ENCODE measurements at places on chromosomes 12 and 14.

- no peak for DNase-seq
Observed at GRCh38 chr14:96162741-96163140, 41.9 kb upstream of the BDKRB2 start.

DNA sequence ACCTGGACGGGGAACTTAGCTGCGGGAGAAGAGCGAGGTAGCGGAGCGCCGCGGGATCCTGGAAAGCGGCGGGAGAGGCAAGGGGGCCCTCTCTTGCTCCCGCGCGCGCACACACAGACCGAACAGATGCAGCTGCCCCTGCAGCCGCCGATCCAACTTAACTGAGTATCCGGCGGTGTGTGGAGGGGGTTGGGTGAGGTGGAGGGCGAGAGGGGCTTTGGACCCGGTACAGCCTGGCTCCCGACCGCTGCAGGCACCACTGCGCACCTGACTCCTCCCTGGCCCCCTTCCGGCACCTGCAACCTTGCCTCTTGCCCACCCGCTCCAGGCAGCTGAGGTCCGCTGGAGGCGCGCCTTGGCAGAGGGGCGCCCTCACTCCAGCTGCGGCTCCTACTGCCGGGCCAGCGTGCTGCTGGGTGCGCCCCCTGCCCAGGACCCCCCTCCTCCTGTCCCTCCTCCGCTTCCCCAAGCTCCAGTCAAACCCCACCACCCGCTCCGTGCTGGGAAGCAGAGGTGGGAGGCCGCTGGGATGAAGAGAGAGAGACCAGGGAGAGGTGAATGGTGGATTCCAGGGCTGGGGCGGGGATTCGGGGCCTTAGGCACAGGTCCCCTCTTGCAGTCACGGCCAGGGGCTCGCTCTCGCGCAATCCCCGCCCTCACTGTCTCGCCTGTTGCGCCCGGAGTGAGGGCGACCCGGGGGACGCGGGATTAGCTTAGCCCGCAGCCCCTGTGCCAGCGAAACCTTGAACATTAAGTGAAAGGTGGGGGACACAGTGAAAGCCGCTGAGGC lies 2.6 kb downstream of the DIO3 start:
- DNase-seq = no peak

GRCh38 chr12:83161456-83161855 lies 474.8 kb downstream of the TMTC2 start:
- no peak for DNase-seq

DNA sequence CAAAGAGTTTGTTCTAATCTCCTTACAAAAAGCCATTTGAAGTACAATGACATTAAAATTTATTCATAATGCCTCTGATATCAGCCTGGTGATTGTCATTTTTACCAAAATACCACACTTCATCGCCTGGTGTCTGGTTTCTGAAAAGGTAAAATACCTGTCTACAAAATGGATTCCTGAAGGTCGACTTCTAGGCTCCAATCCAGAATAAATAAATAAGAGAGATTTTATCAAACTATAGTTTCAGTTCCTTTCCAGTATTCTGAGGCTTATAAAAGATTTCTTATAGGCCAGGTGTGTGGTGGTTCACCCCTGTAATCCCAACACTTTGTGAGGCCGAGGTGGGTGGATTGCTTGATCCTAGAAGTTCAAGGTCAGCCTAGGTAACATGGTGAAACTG lies 340.7 kb downstream of the SLC16A7 start:
- DNase-seq = no peak

DNA sequence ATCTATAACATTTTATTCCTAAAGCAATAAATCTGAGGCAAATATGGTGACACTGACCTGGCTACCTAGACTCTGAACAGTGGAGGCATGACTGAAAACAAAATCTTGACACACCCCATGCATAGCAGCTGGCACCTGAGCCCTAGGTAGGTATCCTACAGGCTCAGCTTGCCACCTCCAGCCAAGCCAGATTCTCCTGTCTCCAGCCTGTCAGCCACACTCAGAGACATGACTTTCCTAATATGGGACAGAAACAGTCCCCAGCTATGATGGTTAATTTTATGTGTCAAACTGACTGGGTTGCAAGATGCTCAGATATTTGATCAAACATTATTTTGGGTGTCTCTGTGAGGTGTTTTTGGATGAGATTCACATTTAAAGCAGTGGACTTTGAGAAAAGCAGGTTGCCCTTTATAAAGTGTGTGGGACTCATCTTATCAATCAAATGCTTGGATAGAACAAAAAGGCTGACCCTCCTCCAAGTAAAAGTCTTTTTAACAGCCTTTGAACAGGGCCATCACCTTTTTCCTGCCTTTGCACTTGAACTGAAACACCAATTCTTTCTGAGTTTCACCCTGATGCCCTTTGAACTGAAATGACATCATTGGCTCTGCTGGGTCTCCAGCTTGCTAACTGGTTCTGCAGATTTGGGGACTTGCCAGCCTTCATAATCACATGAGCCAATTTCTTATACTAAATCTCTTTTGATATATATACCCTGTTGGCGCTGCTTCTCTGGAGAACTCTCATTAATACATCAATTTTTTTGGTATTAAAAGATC lies 125.4 kb downstream of the LLPH start:
- no peak for DNase-seq

DNA sequence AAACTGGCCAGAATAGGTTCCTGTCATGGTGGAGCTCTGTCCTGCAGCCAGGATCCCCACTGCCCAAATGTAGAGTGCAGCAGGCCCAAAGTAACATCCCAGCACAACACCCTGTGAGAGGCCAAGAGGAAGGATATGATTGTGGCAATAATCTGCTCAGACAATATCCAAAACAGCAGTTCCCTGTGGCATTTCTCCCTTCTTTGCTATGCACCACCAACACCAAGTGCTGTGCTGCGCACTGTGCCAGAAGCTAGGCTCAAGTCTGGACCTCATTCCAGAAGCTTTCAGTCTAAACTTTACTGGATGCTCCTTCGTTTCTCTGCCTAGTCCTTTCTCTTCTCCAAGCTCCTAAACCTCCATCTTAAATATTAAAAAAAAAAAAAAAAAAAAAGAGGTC lies 33.4 kb downstream of the SLC11A2 start:
- no peak for DNase-seq

DNA sequence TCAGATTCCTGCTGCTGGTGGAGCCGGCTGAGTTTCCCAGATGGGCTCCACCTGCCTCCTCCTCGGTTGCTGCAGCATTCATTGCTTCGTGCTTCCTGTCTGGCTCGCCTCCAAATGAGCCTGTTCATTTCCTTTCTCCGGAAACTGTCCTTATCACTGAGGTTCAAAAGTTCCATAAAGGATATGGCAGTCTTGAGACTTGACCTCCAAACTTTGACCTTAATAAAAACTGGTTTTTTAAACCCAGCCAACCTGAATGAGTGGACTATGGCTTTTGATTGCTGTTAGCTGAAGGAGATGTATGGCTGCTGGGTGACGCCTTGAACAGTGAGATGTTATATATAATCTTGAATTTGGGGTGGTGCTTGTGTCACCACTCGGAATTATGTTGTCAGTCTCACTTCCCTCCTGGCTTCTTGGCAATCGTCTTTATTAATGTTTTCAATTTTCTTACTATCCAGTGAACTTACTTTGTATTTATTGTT lies 62.7 kb downstream of the RASSF3 start:
- DNase-seq = no peak

DNA sequence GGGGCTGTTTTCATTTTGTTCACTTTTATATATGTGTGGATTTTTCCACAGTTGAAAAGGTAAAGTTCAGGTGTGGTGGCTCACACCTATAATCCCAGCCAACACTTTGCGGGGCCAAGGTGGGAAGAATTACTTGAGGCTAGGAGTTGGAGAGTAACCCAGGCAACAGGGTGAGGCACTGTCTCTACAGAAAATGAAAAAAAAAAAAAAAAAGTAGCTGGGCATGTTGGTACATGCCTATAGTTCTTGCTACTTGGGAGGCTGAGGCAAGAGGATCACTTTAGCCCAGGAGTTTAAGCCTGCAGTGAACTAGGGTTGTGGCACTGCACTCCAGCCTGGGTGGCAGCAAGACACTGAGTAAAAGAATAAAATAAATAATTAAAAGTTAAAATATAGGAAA lies 326.5 kb downstream of the NAV3 start:
- DNase-seq = no peak

DNA sequence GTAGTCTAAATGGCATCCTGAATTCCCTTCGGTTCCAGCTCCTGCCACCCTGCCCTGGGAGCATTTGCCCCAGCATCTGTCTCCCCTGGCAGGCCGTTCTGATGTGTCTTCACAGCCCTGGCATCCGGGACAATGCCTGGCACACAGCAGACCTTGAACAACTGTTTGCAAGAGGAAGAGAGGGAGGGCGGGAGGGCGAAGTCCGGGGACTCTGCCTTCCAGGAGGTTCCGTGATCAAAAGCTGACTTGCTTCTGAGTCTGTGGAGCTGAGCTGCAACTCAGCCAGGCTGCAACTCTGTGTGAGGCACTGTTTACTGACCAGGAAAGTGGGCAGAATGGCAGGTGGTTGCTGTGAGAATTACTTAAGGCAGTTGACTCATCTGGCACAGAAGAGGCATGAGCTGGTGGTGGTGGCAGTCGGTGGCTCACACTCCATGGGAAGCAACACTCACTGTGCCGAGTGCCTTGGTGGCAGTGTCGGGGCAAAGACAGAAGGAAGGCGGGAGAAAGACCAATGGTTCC lies 61.1 kb upstream of the DLK1 start:
- no peak for DNase-seq

- peak; percentile 33 for DNase-seq
Observed at GRCh38 chr14:69685716-69686115, 74.3 kb downstream of the SUSD6 start.

DNA sequence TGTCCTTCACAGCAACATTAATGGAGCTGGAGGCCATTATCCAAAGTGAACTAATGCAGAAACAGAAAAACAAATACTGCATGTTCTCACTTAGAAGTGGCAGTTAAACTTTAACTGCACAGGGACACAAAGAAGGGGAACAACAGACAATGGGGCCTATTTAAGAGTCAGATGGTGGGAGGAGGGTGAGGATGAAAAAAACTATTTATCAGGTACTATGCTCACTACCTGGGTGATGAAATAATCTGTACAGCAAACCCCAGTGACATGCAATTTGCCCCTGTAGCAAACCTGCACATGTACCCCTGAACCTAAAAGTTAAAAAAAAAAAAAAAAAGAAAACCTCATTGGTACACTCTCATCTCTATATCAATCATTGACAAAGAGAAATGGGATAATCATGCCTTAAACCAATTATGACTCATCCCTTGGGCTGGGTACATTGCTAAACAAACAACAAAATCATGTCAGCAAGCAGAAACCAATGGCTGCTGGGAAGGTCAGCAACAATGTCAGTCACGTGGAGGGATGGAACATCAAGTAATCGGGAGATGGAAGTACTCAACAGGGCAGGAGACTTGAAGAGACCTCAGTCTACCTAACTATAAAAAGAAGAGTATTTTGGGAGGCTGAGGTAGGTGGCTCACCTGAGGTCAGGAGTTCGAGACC lies 479.2 kb downstream of the RMST start:
- DNase-seq = no peak

Measured in C1 segment of cervical spinal cord (tissue), 14 donors.